IMR-90 (cell line): ENCODE measurements at places on chromosomes 16 and 17.

GRCh38 chr17:79075446-79075750 is 774 bp downstream of the ENGASE start:
- DNase-seq, result no peak

GRCh38 chr17:37847811-37848331 is 76.3 kb upstream of the TBC1D3K start:
- DNase-seq, result no peak

GRCh38 chr17:57228911-57229310 is 27.4 kb upstream of the MSI2 start:
- DNase-seq, result no peak

- peak; percentile 98 for DNase-seq
Measured at GRCh38 chr16:29811170-29811895, 660 bp upstream of the PRRT2 start.

DNA sequence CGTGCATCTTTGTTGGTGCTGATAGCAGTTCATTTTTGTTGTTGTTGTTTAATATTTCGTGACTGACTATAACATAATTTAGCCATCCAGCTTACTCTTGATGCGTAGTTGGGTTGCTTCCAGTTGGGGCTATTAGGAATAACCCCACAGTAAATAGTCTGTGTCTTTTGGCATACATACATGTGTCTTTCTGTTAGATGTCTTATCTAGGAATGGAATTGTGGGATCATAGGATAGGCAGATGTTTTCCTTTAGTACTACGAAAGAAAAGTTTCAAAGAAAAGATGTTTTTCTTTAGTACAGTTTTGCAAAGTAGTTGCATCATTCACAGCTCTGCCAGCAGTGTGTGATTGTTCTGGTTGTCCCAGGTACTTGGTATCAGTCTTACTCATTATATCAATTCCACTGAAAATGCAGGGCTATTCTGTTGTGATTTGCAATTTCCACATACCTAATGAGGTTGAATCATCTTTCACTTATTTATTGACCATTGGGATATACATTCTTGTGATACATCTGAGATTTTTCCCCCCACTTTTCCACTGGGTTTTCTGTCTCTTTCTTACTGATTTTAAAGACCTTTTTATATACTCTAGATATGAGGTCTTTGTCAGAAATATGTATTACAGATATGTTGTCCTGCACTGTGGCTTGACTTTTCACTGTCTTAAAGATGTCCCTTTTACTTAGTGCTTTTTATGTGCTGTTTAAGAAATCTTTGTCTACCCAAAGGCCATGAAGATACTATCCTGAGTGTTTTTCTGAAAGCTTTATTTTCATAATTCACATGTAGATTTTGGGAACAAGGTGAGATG is 173.3 kb downstream of the MRTFB start:
- peak; percentile 44 for DNase-seq

- no peak for DNase-seq
Measured at GRCh38 chr16:88487124-88487432, 34.0 kb downstream of the ZFPM1 start.

DNA sequence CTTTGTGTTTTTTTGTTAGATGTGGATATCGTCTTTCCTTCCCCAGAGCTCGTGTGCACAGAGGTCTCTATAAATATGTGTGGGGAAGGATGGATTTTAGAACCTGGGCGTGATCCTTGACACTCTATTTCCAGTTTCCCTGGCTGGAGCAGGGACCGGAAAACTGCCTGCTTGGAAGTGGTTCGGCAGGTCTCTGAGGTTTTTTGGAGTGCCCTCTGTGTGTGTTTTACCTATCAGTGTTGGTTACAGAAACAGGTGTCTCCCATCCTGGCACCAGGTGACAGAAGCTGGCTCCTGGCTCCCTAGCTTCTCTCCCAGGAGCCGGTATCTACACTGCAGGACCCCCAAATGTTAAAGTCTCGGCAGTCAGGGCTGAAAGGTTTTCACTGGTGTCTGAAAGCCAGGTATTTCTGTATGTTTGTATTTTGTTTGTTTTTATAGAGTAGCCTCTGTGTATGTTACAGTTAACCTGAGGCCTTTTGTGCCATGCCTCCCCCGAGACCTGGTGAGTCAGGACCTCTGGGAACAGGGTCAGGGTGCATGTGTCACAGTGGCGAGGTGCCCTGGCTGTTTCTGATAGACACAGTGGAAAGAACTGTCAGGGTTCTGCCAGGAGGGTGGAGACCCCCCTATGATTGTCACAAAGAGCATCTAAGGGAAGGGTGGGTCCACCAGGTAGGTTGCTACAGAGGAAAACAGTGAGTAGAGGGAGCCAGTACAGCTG is 31.3 kb downstream of the ZC3H18 start:
- no peak for DNase-seq

DNA sequence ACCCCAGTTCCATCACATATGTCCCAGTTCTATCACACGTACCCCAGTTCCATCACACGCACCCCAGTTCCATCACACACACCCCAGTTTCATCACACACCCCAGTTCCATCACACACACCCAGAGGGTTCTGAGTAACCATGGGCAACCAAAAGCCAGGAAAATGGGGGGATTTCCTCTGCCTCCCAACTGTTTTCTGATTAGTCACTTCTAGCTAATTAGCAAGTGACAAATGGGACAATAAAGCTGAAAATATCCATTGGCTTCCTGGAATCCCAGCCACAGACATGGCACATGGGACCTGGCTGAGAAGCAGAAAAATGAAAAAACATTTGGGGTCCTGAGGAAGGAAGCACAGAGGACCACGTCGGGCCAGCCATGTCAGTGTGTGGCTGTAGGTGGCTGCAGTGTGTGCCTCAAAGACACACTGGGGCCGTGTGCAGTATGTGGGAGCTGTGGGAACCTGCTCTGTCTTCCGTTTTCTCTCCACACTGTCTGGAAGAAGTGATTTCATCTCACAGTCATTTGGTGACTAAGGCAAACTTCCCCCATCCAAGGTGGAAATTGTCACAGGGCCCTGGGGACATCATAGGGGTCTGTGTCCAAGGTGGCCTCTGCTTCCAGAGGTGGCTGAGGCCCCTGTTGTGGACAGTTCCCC is 106.7 kb downstream of the CMIP start:
- DNase-seq, result peak; percentile 70

DNA sequence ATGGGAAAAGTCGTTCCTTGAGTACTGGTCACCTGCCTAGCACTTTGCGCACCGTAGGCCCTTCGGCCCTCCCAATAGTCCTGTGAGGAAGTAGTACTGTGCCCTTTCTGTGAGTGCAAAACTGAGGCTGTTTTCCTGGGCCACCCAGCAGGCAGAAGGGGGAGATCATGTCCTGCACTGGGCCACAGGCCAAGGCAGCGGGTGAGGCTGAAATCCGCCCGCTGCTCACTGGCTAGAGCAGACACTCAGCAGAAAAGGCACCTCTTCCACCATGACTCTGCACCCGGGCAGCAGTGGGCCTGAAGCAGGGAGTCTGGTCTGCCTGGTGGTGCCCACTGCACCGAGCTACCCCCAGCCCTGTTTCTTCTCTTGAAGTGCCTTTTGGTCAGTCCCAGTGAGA is 20.2 kb downstream of the METTL22 start:
- no peak for DNase-seq

GRCh38 chr16:11674818-11675560 is 6.7 kb downstream of the SNN start:
- peak; percentile 51 for DNase-seq

DNA sequence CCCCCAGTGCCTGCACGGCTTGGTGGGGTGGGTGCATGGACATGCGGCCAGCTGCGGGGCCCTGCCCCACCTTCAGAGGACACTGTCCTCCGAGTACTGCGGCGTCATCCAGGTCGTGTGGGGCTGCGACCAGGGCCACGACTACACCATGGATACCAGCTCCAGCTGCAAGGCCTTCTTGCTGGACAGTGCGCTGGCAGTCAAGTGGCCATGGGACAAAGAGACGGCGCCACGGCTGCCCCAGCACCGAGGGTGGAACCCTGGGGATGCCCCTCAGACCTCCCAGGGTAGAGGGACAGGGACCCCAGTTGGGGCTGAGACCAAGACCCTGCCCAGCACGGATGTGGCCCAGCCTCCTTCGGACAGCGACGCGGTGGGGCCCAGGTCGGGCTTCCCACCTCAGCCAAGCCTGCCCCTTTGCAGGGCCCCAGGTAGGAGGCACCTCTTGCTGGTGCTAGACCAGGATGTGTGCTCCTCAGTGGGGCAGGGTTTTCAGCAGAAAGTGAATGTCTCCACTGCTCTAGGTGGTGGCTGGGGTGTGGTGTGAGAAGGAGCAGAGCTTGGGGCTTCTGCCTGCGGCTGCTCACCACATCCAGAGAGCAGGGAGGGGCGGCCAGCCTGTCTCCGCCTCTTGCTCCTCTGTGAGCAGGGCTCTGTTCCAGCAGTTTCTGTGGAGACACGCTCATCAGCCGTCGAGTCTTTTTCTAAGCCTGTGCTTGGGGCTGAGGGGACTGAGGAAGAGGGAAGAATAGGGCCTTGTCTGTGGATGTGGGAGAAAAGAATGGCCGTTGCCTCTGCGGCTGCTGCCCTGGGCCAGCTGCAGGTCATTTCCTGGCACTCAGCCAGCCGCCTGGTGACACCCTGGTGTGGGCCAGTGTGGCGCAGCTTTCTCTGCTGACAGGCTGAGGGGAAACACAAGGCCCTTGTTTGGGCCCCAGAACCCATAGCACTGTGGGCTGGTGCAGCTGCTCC is 2.2 kb downstream of the ZNF276 start:
- DNase-seq, result peak; percentile 14

DNA sequence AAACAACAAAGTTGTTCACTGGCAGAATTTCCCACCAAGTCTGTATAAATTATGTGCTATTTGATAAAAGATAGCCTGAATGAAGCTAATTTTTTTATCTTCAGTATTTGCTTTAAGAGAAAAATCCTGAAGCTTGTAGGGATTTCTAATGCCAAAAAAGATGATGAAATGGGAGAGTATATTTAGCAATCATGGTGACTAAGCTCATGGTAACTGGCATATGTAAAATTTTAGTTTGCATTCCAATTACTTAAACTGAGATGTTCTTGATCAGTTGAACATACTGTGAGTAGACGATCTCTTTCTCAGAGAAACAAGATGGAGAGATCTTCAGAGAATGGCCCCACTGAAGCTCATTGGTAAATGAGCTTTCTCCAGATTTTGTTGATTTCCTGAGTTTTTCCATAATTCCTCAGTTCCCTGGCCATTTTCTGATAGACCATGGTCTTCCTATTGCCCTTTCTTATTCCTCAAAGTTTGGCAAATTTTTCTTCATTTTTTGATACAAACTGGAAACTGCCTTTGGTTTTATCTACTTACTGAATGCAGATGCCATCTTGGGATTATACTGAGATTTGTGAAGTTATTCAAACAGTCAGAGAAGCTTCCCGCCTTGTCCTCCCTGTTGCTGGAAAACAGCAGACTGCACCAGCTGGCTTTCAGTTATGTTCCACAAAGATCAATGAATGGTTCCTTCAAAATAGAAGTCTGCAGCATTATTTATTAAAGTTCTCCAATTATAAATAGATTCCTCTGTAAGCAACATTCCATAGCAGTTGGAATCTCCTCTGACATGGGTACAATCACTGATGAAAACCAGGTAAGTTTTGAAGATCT is 68.3 kb upstream of the ALOX12 start:
- DNase-seq, result peak; percentile 61

DNA sequence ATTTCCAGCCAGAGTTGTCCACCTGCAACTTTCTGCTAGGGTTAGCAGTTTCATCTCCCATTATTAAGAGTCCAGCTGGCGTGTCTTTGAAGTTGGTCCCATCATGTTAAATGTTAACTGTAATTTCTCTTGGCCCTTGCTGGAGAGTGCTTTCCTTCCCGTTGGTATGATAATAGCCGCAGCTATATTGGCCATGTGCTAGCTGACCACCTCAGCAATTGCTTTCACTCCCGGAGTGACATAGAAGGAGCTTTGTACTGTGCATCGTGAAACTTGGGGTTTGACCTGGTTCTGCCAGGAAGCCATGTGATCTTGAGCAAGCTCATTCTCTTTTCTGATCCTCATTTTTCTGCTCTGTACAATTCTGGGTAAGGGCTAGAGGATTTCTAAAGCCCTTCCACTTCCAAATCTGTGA is 81.0 kb upstream of the TBX2 start:
- no peak for DNase-seq

GRCh38 chr17:75697651-75698291 is 23.5 kb upstream of the ITGB4 start:
- DNase-seq, result no peak

- DNase-seq, result no peak
Measured at GRCh38 chr16:31077592-31078396, 3.6 kb downstream of the ZNF646 start.

DNA sequence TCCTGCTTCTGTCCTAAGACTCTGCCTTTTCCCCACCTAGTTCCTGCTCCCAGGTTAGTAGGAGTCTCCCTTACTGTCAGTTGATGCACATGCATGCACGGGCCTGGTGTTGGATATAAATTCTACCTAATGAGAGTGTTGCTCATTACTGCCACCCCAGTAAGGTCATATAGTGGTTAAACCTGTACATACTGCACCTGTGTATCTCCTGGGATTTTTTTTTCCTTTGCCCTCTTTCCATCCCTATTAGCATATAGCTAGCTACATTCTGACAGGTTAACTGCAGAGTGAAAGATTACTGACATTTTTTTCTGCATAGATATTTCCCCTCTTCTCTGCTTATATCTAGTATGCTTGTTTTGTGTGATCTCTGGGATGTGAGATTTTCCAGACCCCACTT is 201.5 kb upstream of the PIRT start:
- no peak for DNase-seq

GRCh38 chr17:19387921-19388521 is 1.0 kb upstream of the MFAP4 start:
- peak; percentile 76 for DNase-seq

- DNase-seq, result no peak
Measured at GRCh38 chr16:55539488-55539887, 27.0 kb upstream of the CAPNS2 start.
